Naive thymus-derived CD4-positive, alpha-beta T cell (primary cell): ENCODE measurements at places on chromosomes 7 and 10. TPM values are rescaled to one million over a fixed set of nuclear protein-coding genes. Genes with fewer than 3 reads are reported as not detected.

DNA sequence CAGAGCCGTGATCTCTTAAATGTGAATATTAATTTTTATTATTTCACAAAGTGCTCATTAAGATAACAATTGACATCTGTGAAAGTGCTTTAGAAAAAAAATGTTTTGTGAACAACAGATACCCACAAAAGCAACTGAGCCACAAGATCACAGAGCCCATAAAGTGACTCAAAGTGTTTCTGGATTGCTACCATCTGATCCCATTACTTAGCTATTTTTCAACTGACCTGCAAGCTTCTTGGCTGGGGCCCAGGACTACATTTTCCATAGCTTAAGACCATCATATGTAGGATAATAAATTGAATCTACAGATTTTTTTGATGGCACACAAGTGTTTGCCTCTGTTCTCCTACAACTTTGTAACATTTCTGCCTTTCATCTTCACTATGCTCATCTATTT lies 674.4 kb downstream of the PHTF2 start:
- no peak overlapping the region for H3K4me3 ChIP-seq
- H3K27ac ChIP-seq, result no peak overlapping the region
- H3K4me1 ChIP-seq, result no peaks in the 10 kb centered on the region
- H3K27me3 ChIP-seq, result no peaks in the 10 kb centered on the region
- H3K36me3 ChIP-seq, result no peaks in the 10 kb centered on the region

DNA sequence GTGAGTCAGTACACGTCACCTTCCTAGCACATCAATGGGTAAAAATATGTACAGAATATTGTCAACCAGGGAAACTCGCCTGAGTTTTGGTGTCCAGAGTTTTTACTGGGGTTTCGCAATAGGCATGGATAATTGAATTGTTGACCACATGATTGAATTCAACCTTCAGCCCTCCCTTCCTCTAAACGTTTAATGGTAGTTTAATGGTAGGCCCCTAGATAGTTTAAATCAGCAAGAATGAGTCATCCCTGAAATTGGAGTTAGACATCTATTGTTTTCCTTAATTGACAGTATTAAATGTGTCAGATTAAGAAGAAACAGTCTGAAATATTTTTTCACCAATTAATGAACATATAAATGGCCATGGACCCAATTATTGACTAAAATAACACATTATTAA lies 57.8 kb upstream of the CACNA2D1 start:
- no peak for DNase-seq
- no peaks in the 10 kb centered on the region for H3K36me3 ChIP-seq
- H3K4me3 ChIP-seq, result no peak overlapping the region
- no peaks in the 10 kb centered on the region for H3K27me3 ChIP-seq

DNA sequence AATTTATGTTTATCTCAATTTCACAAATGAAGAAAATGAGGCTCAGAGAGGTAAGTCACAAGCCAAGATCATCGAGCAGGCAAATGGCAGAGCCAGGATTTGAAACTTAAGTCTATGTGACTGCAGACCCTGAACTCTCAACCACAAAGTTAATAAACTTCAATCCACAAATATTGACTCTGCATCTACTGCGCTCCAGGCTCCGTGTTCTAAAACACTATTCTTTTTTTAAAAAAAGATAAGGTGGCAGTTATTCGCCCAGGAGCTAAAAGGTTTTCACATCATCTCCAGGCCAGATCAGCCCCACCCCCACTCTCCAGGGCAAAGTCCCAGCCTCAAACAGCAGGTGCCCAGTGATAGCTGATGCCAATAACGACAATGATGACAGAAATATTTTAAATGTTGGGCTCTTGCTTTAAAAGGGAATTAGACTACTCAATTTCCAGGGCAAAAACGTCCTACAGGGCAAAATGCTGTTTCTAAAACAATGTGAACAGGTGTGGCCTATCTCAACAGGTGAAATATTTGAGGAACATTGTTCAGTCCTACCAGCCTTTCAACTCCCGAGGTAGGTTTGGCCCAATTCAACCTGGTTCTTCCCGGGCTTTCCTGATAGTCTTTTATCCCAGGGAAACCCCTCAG lies 85.2 kb downstream of the SORBS1 start:
- no peak for DNase-seq
- H3K27ac ChIP-seq, result no peak overlapping the region
- H3K4me3 ChIP-seq, result no peak overlapping the region
- no peaks in the 10 kb centered on the region for H3K4me1 ChIP-seq

DNA sequence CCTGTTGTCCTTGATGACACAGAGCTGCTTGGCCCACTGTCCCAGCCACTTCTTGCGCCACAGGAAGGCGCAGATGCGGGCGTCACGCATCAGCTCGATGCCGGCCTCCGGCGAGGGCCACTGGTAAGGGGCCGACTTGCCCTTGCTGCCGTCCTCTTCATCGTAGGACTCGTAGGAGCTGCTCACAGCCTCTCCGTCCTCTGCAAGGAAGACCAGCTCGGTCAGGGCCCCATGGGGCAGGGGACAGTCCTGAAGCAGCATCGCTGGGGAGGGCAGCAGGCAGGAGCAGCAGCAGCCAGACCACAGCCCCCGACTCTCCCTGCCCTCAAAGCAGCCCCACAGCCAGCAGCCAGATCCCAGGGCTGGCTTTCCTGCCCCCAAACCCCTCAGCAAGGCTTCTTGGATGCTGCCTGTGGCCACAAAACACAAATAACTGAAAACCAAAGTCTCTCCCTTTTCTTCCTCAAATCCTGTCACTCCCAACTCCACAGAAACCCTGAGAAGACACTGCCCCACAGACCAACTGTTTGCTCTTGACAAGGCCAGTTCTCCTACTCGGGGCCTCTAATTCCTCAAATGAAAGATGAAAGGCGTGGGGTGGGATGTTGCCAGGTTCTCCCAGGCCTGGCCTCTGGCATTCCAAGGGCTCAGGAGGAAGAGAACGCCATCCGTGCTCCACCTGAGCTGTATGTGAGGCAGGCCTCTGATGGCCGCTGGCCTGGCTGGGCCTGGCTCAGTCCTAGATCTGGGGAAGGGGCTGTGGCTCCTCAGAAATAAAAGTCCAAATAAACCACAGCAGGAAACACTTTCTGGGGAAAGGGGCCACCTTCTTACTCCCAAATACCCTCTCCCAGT lies 76.7 kb downstream of the VWA2 start:
- H3K4me1 ChIP-seq, result no peaks in the 10 kb centered on the region
- DNase-seq, result no peak
- H3K36me3 ChIP-seq, result no peaks in the 10 kb centered on the region

- no peaks in the 10 kb centered on the region for H3K36me3 ChIP-seq
- no peak overlapping the region for H3K4me3 ChIP-seq
- H3K4me1 ChIP-seq, result no peaks in the 10 kb centered on the region
- no peaks in the 10 kb centered on the region for H3K27me3 ChIP-seq
- DNase-seq, result no peak
- no peak overlapping the region for H3K27ac ChIP-seq
Measured at GRCh38 chr7:30974605-30975255, 11.0 kb downstream of the GHRHR start.

CCDC136 gene
- total RNA-seq, result 9.6 TPM
